ENCODE measurements at places on chromosomes 11 and 22. TPM values are rescaled to one million over a fixed set of nuclear protein-coding genes. Genes with fewer than 3 reads are reported as not detected.

The ALDH3B2 gene
- not detected for total RNA-seq

The FJX1 gene
- total RNA-seq, result 0.14 TPM

The TMPRSS6 gene
- total RNA-seq, result 0.16 TPM

The OR4C46 gene
- not detected for total RNA-seq

The C11orf16 gene
- total RNA-seq, result not detected

The DNHD1 gene
- total RNA-seq, result 57.5 TPM

- peaks cover 41% of the 10 kb centered on the region for H3K36me3 ChIP-seq
- no peak overlapping the region for H3K4me3 ChIP-seq
- no peak overlapping the region for H3K27ac ChIP-seq
- DNase-seq, result no peak
- no peaks in the 10 kb centered on the region for H3K27me3 ChIP-seq
Measured at GRCh38 chr11:116843661-116844060, 6.2 kb upstream of the APOA1 start.

- no peak overlapping the region for H3K27ac ChIP-seq
- H3K4me3 ChIP-seq, result no peak overlapping the region
- H3K27me3 ChIP-seq, result no peaks in the 10 kb centered on the region
- DNase-seq, result peak; percentile 53
- no peaks in the 10 kb centered on the region for H3K4me1 ChIP-seq
- H3K36me3 ChIP-seq, result no peaks in the 10 kb centered on the region
Measured at GRCh38 chr11:34492806-34493414, 20.7 kb downstream of the ELF5 start.

DNA sequence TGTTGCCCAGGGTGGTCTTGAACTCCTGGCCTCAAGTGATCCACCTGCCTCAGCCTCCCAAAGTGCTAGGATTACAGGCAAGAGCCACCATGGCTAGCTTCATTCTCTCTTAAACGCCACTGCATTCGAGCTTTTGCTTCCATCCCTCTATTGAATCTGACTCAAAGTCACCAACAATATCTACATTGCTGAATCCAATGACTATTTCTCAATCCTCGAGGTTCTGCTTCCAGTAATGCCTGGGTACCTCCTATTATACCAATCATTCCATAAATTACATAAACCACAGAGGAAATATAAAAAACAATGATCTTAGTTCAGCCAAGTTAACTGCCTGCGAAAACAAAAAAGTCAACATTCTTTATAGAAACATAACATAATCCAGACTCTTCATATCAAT is 11.9 kb upstream of the NXF1 start:
- H3K27me3 ChIP-seq, result no peaks in the 10 kb centered on the region
- DNase-seq, result no peak
- H3K27ac ChIP-seq, result no peak overlapping the region

DNA sequence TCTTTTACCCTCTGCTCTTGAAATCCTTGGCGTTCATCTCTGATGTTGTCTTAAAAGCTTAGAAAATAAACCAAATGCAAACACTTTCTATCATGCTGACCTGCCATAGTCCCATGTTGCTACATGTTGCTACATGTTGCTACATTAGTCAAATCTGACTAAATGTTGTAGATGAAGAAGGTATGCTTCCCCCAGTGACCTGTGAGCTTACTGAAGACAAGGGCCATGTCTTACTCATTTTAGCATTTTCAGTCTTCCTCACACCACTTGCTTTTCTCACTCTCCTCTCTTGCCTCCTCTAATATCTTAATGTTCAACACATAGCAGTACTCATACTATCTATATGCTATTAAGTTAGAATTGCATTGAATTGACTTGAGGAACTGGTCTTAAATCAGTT is 346.4 kb upstream of the MTNR1B start:
- no peaks in the 10 kb centered on the region for H3K27me3 ChIP-seq
- DNase-seq, result no peak
- no peak overlapping the region for H3K4me3 ChIP-seq
- H3K27ac ChIP-seq, result no peak overlapping the region

GRCh38 chr11:17010851-17011420 is 3.3 kb downstream of the PLEKHA7 start:
- peaks cover 8% of the 10 kb centered on the region for H3K4me1 ChIP-seq
- no peak for DNase-seq
- no peak overlapping the region for H3K27ac ChIP-seq

GRCh38 chr11:134266841-134267251 is 9.3 kb upstream of the GLB1L3 start:
- H3K27me3 ChIP-seq, result peaks cover 23% of the 10 kb centered on the region
- no peak overlapping the region for H3K4me3 ChIP-seq
- H3K36me3 ChIP-seq, result no peaks in the 10 kb centered on the region
- no peak overlapping the region for H3K27ac ChIP-seq
- DNase-seq, result no peak

- no peaks in the 10 kb centered on the region for H3K27me3 ChIP-seq
- DNase-seq, result no peak
- peak overlapping the region; percentile 21 for H3K27ac ChIP-seq
- H3K4me3 ChIP-seq, result no peak overlapping the region
Measured at GRCh38 chr11:96276836-96277235, 66.2 kb downstream of the MAML2 start.

GRCh38 chr22:26835929-26836528 is 178.6 kb downstream of the MIAT start:
- H3K36me3 ChIP-seq, result no peaks in the 10 kb centered on the region
- peak; percentile 44 for DNase-seq
- no peaks in the 10 kb centered on the region for H3K4me1 ChIP-seq
- no peaks in the 10 kb centered on the region for H3K27me3 ChIP-seq
- H3K4me3 ChIP-seq, result no peak overlapping the region

DNA sequence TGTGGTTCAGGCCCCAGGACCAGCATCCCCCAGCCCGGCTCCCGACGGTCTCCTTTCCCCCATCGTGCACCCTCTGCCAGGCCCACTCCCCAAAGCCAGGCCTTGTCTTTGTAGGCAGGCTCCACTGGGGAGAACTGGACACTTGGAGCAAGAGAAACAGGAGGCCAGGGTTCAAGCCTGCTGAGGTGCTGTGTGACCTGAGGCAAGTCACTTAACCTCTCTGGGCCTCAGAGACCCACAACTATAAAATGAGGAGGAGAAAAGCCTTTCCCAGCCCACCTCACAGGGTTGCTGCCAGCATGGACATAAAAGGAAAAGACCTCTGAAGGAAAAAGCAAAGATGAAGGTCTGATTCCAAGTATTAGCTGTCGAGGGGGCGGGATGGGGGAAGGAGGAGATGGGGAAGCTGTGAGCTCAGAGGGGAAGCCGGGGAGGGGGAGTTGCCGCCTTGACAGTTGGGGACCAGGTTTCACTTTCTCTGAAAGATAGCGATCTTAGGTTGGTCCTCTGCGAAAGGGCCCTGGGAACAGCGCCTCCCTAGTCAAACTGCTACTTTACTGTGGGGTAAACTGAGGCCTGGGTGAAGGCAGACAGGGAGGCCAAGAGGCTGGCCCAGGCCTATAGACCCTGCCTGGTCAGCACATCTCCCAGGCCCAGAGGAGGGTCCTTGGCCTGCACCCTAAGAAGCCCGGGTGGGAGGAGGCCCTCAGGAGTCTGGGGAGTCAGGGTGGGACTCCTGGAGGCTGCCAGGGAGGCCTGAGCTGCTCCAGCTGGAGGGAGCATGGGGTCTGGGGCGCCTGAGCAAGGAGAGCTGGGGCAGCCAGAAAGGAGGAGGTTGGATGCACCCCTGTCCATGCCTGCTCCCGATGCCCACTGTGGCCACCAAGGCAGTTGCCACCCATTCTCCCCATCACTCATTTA is 991 bp upstream of the OSM start:
- no peak for DNase-seq
- H3K36me3 ChIP-seq, result no peaks in the 10 kb centered on the region
- H3K27me3 ChIP-seq, result no peaks in the 10 kb centered on the region
- peak overlapping the region; percentile 66 for H3K27ac ChIP-seq
- H3K4me3 ChIP-seq, result no peak overlapping the region

- H3K36me3 ChIP-seq, result no peaks in the 10 kb centered on the region
- H3K4me3 ChIP-seq, result no peak overlapping the region
- H3K4me1 ChIP-seq, result peaks cover 8% of the 10 kb centered on the region
- no peaks in the 10 kb centered on the region for H3K27me3 ChIP-seq
Measured at GRCh38 chr22:38162881-38163843, 18.5 kb downstream of the PLA2G6 start.

Data from transverse colon (tissue), 4 donors.